Activated effector memory CD4-positive, alpha-beta T cell treated with Interleukin-2 at 50 U/mL for 16 hours (primary cell): ENCODE measurements at places on chromosomes 13 and 19.

GRCh38 chr13:48125794-48126228, 30.9 kb upstream of the MED4 start:
- DNase-seq = no peak

GRCh38 chr13:45695198-45695730, 6.9 kb upstream of the CBY2 start:
- DNase-seq = no peak

DNA sequence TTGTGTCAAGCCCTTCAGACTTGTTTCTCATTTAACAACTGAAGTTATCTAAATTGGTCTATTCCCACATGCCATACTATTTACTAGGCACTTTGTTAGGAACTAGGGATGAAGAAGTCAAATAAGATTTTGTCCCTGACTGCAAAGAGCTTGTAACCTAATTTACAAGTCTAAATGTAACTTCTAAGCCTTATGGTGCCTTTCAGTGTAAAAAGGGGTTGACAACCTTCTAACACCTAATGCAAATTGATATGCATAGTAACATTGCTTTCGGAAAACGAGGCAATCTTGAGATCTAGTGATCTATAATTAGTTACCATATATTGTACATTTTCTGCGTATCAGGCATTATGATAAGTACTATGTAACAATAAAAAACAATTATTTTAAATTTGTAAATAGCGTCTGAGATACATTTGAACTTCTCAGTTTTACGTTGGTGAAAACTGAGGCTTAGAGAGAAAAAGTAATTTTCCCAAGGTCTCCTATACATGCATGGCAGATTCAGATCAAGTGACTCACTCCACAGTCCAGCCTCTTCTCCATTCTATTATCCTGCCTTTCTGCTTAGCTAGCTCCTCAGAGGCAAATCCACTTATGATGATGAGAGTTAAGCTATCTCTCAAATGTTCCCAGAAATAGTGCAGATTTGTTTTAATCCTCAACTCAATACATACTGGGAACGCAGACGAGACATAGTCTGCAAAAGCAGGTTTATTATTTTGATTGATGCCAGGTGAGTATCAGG, 764.9 kb upstream of the SLITRK5 start:
- DNase-seq = no peak

- DNase-seq = peak; percentile 66
Observed at GRCh38 chr19:1064661-1065605, 2.0 kb upstream of the ARHGAP45 start.

- peak; percentile 66 for DNase-seq
Observed at GRCh38 chr19:4369888-4370260, 26.5 kb downstream of the MPND start.

GRCh38 chr13:59755632-59756290, 408.0 kb downstream of the DIAPH3 start:
- no peak for DNase-seq
